ENCODE measurements at places on chromosomes 1 and 21. TPM values are rescaled to one million over a fixed set of nuclear protein-coding genes. Genes with fewer than 3 reads are reported as not detected.

DNA sequence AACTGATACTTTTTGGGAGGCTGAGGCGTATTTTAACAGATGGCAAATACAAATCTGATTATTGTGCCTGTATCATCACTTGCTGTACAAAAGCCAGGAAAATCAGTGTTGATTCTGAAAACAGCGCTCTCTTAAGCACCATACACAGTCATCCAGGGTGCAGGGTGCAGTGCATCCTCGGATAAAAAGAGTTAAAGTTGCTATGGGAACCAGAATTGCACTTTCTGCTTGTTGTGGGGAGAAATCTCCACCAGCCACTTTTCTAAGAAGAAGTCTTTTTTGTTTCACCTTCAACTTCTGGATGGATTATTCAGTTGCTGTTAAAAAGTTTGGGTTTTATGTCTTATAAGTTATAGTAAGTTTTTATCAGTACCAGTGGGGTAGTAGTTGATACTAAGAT, 3.8 kb downstream of the LAMC1 start:
- DNase-seq = no peak

DNA sequence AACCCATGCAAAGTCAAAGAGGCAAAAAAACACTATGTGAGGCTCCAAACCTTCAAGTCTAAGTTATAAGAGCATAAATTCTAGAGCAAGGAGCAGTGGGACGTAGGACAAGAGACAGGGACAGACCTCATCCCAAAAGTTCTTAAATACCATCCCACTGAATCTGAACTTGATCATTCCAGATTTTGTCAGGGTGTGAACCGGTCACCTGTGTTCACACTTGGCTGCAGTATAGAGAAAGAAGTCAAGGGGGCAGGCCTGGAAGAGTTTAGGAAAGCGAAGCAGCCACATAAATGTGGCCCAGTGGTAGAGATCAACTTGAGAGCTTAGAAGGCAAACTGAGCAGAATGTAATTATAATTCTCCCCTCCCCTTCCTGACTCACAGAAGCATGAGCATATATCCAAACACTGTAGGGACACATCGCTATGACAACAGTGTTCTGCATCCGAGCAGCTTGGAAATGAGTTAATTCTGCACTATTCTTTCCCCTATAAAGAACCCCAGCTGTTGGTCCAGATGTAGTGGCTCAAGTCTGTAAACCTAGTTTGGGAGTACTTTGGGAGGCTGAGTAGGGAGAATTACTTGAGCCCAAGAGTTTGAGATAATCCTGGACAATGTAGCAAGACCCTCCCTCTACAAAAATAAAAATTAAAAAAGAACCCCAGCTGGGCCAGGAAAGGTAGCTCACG, 2.7 kb downstream of the AKR7A2 start:
- peak; percentile 54 for DNase-seq

- peak; percentile 47 for DNase-seq
Observed at GRCh38 chr1:45205910-45206721, at the start of gene ZSWIM5. TSS of gene ZSWIM5 (minus strand) at chr1:45206605. CDS start at chr1:45206350, 255 bp downstream.

- DNase-seq = no peak
Observed at GRCh38 chr1:7564137-7564536, 207.0 kb upstream of the VAMP3 start.

LCE6A gene
- total RNA-seq = not detected

ALPL gene
- total RNA-seq = 45.4 TPM

DNA sequence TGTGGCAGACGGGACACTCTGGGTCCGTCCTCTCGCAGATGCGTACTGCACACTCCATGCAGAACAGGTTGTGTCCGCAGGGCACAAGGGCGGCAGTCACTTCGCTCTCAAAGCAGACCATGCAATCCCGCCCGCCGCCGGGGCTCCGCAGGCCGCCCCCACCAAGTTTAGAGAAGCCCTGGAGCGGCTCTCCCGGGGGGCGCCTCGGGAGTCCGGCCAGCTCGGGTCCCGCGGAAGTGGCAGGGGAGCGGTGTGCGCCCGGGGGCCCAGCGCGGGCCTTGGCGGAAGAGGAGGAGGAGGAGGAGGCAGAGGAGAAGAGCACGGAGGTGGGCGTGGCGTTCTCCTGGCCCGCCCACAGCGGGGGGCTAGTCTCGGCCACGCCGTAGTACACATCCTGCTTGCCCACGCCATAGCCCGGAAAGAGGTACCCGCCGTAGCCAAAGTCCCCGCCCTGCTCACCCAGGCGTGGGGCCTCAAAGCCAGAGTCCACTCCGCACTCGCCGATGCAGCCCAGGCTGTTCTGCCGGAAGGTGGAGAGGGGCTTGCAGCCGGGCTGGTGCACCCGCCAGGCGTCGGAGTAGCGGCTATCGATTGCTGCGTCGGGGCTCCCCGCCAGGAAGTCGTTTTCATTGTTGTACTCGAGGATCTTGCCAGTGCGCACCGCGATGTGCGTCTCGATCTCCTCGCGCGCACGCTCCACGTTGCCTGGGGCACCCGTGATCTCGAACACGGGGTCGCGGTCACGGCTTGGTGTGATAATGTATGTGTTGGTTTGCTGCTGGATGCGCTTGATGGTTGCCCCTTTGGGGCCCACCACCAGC, 5.4 kb downstream of the MEX3A start:
- no peak for DNase-seq

GRCh38 chr1:71295350-71295749, 214.5 kb upstream of the ZRANB2 start:
- no peak for DNase-seq

GRCh38 chr1:222167111-222167510, 380.8 kb downstream of the HHIPL2 start:
- DNase-seq = peak; percentile 92

DNA sequence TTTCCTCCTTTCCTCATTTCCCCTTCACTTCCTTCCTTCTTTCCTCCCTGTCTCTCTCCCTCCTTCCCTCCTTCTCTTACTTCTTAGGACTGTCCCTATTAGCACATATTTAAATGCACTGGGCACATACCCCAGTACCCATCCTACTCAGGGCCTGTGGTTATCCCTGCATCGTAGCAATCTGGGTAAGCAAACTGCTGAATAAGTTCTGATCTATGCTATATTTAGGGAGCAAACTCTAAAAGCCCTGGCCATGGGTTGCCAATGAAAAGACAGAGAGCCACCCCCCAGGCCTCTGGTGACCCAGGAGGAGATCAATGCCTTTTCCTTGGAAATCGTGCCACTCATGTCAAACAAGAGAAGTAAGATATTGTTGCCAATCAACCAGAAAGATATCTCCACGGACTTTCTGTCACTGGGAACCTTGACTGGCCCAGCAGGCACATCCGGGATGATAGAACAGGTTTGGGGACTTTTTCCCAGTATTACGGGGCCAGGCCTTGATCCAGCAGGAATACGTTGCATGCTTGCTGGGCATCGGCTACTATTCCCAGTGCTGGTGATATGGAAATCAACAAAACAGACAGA, 5.4 kb downstream of the FAM3B start:
- DNase-seq = no peak

ETV3L gene
- total RNA-seq = not detected

CHIA gene
- total RNA-seq = not detected

- DNase-seq = peak; percentile 96
Observed at GRCh38 chr1:59730302-59730701, 84.4 kb upstream of the HOOK1 start.
